CD4-positive, alpha-beta T cell treated with Interleukin-2 at 100 ng/mL for 4 hours (primary cell): ENCODE measurements at places on chromosomes 4 and X.

DNA sequence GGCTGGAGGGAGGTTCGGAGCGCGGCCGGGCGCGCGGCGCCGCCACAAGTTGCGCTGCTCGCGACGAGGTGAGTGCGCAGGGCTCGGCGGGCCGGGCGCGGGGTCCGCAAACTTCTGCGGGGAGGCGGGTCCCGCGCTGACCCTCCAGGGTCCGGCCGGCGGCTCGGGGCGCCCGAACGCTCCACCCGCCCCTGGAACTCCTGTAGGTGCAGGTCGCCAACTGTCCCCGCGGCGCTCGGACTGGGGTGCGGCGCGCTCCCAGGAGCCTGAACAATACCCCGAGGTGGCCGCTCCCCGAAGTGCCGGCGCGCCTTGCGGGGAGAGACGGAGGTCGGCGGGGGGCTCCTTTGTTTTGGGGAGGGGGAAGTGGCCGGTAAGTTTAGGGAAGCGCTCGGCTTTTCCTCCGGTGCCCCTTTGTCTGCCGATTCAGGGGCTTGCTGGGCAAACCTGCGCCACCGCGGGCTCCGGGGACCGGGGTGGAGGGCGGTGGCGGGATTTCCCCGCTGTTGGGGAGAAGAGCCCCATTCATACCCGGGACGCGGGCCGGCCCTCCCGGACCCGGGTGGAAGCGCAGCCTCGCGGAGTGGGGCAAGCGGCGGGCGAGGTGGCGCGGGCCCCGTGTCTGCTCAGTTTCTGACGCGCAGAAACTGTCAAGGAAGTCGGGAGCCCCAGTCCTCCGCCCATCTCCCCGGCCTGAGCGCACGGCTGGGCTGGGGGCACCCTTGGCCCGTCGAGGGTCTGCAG lies 694 bp downstream of the TBL1X start:
- peak; percentile 6 for DNase-seq

GRCh38 chr4:151207868-151208267 lies 69.1 kb upstream of the PRSS48 start:
- no peak for DNase-seq

GRCh38 chr4:1449475-1449832 lies 43.2 kb upstream of the NKX1-1 start:
- no peak for DNase-seq

- peak; percentile 5 for DNase-seq
Measured at GRCh38 chrX:13397878-13398818, 78.3 kb upstream of the ATXN3L start.

DNA sequence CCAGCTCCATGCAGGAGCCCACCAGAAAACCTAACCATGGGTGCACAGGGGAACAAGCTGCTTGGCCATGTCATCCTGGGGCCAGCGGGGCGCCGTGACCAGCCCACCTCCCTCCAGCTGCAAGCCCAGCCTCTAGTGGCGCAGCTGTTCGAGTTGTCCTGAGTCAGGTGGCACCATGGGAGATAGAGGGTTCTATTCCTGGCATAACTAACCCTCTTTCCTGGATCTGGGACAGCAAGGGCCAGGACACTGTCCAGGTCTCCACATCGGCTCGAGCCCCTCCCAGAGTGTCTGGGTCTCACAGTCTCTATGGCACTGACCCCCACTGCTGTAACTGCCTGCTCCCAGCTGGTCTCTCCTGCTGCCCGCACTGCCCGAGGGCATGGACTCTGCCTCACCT lies 16.7 kb downstream of the ABLIM2 start:
- no peak for DNase-seq

GRCh38 chr4:46441136-46441859 lies 51.4 kb upstream of the GABRA2 start:
- DNase-seq = no peak

DNA sequence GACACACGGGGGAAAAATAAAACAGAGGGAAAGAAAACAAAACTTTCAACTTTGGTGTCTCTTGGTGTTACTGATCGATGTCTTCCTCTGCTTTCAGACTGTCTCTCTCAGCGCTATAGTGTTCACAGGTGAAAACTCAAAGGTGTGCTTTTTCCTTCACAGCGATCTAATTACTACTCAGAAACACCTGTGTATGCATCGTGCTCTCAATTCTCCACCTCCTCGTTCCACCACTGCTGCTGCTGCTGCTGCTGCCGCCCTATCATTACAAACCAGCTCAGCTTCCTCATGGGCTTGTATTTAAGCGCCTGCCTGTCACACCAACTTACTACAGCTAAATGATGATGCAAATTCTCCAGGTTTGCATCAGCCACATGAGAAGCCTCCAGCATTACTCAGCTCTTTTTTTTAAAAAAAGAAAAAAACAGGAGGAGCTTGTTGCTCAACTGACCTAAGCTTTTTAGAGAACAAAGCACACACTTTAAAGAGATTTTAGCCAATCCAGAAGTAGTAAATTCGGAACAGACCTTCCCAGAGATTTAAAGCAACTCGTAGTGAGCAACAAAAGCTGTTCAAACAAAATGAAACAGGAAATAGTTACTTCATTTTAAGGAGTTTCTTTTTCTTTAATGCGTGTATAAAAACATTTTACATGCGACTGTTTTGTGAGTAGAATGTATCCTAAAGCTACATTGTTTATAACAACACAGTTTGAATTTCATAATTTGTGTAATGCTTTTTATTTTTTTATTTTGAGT lies at the start of gene SLC7A11:
TSS of gene SLC7A11 (minus strand) at position 274 of the 758 bp plus-strand sequence. CDS start 280 bp downstream, outside the sequence.
- peak; percentile 36 for DNase-seq

GRCh38 chrX:122439831-122440230 lies 744.2 kb upstream of the GRIA3 start:
- DNase-seq = no peak

DNA sequence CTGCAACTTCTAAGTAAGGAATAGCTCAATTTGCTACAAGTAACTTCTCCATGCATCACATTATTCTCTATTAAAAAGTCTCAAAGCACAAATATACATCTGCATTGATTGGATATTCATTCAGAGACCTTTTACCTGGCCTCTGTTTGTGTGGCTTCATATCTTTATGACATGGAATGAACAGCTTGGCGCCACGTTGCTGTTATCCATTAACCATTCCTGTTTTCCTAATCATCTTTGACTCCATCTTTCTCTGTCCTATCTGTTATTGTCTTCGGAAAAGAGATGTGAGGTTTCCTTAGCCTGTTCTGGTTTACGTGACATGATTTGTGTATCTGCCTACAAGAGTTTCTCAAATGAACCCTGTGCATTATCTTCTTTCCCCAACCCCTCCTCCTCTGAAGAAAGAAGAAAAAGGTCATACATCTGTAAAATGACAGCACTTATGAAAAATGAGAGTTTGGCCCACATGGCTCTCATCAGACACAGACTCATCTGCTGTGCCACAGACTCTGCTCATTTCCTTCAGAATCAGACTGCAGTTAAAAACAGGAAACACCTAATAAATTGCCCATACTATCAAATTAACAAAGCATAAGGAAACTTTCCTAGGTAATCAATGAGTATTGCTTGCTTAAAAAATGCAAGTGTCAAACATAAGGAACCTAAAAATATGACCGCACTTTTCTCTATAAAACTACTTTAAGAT lies 347.6 kb upstream of the FAM241A start:
- no peak for DNase-seq

DNA sequence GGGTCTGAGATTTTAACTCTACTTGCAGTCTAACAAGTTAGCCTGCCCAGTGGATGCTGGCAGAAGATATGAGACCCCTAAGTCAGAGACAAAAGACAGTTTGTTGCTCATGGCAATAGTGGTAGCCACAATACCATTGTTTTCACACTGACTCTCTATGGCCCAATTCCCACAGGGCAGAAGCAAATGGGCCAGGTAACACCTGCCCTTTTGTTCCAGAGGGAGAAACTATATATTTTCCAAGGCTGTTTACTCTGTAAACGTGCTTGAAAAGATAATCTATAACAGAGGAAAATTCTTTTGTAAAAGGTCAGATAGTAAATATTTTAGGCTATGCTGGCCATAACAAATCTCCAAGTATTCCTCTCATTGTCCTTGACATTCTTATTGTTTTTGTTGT lies 57.2 kb upstream of the NPNT start:
- DNase-seq = no peak

DNA sequence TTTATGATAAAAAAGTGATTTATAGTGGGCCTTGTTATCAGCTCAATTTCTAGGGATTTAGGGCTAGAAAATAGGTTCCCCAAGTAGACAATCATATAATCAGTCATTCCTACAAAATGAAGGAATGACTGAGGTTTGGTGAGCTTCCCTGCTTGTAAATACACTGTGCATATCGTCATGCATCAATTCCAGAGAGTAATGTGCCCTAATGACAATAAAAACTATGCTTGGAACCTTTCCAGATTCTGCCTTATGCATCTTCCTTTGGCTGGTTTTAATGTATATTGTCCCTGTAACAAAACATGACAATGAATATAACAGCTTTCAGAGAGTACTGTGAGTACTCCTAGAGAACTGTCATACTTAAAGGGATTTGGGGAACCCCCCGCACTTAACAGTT lies 1310.9 kb downstream of the PCDH7 start:
- DNase-seq = no peak

GRCh38 chr4:4491396-4491893 lies 50.4 kb downstream of the STX18 start:
- no peak for DNase-seq

GRCh38 chrX:154486396-154487207 lies at the start of gene UBL4A:
UBL4A (minus strand) TSS chrX:154486615; CDS start chrX:154486584, 31 bp downstream.
- DNase-seq = peak; percentile 52

- DNase-seq = no peak
Measured at GRCh38 chr4:137067735-137068134, 464.6 kb downstream of the PCDH18 start.

DNA sequence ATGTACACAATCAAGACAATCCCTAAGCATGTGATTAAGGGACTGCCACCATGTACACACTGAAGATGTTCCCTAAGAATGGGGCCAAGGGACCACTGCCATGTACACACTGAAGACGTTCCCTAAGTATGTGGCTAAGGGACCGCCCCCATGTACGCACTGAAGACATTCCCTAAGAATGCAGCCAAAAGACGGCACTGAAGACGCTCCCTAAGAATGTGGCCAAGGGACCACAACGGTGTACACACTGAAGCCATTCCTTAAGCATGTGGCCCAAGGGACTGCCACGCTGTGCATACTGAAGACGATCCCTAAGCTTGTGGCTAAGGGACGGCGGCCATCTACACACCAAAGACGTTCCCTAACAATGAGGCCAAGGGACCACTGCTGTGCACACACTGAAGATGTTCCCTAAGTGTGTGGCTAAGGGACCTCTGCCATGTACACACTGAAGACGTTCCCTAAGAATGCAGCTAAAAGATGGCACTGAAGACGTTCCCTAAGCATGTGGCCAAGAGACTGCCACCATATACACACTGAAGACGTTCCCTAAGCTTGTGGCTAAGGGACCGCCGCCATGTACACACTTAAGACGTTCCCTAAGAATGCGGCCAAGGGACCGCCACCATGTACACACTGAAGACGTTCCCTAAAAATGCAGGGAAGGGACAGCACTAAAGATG lies 26.4 kb downstream of the DHRSX start:
- DNase-seq = no peak

DNA sequence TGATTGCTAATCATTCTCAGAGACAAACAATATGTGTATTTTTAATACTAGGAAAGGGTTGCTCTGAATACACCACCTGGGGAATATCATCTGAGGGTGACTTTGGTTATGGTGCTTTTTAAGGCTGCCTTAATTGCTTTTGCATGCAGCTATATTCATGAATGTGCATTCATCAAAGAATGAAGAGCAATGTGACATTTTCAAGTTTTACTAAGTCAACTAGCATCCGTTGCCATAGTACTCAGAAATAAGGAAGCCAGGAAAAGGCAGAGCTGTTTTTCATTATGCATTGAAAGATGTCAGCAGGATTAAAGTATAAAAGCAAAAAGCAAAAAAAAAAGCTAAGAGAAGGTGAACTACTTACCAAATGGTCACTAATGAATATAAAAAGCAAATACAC lies 67.4 kb upstream of the PCDH18 start:
- no peak for DNase-seq

DNA sequence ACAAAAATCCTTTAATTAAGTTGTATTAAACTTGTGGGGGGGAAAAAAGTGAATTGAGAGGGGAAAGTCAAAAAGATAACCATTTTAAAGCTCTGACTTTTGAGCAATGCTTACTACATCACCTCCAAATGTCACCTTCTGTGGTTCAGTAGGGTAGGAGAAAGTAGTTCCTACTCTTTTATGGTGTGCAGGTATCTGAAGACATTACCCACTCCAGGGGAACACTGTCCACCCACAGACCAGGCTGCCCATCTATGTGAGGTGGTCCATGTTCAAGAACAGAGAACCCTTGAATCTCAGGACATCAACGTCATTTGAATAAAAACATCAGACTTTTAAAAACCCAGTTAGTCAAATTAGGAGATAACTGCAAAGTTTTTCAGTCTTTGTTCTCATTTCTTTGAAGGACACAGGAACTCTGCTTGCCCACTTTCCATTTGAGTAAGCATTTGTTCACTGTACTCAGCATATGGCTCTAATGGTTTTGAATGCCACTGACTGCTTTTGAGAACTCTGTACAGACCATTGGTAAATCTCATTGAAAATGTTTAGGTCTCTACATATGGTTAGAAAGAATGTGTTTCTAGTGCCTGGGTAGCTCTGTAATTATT lies 18.4 kb downstream of the NMU start:
- DNase-seq = no peak

- DNase-seq = no peak
Measured at GRCh38 chr4:24693636-24694035, 101.7 kb upstream of the SOD3 start.

GRCh38 chrX:49879656-49880277 lies 483 bp downstream of the USP27X start:
- DNase-seq = no peak

DNA sequence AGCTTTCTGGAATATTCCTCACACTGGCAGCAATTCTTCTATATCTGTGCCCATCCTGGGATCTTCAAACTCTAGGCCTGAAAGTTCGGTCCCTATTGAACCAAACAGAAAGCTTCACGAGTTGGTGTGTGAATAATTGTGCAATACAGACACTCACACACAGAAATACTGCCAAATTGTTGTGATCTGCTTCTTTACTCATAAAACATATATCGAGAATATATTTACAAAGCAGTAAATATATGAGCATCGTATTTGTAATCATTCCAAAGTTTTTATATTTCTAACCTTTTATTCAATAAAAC lies 56.6 kb upstream of the BEX4 start:
- no peak for DNase-seq

GRCh38 chrX:132292793-132293192 lies 73.5 kb upstream of the RAP2C start:
- DNase-seq = peak; percentile 47

- no peak for DNase-seq
Measured at GRCh38 chr4:2078584-2078983, 19.5 kb downstream of the NAT8L start.

DNA sequence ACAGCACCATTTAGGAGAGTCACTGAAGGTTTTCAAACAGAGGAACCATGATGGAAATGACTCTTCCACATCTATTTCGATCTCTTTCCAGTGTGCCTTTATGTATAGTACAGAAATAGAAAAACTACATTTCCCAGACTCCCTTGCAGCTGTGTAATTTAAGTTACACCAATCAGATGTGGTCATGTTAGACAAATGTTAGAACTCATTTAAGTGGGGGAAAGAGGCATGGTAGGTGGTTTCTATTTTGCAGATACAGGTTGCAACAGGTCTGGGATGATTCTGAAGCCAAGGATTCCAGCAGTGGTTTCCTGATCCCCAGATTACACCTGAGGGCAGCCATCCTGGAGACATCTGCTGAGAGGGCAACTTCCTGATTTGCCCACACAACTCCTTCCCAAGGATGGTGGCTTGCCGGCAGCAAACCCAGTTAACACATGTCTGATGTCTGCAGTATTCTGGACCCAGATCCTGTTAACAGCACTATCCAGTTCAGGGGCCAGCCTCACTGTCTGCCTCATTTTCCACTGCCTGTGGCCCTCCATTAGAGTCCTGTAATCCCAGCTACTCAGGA lies 38.7 kb upstream of the PDK3 start:
- DNase-seq = peak; percentile 25
